ENCODE measurements at places on chromosomes 7 and 10. TPM values are rescaled to one million over a fixed set of nuclear protein-coding genes. Genes with fewer than 3 reads are reported as not detected.

The CCDC146 gene
- 8.9 TPM for total RNA-seq

GRCh38 chr7:132491391-132491945 lies 84.8 kb downstream of the PLXNA4 start:
- H3K4me3 ChIP-seq: no peak overlapping the region
- DNase-seq: no peak
- H3K27me3 ChIP-seq: no peaks in the 10 kb centered on the region
- no peak overlapping the region for H3K27ac ChIP-seq
- H3K36me3 ChIP-seq: no peaks in the 10 kb centered on the region

DNA sequence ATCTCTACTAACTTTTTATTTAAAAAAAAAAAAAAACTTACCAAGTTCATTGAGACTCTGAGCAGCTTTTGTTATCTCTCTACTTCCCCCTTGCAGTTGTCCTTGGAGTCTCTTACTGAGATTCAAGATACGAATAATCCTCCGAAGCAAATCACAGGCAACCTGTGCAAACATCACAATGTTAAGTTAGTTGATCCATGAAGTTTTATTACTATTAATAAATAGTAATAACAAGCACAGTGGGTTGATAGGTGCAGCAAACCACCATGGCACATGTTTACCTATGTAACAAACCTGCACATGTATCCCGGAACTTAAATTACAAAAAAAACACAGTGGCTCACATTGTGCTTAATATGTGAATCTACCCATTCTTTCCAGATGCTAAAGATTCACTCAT lies 36.5 kb downstream of the COG5 start:
- H3K4me3 ChIP-seq: no peak overlapping the region
- no peaks in the 10 kb centered on the region for H3K4me1 ChIP-seq
- no peaks in the 10 kb centered on the region for H3K27me3 ChIP-seq
- H3K27ac ChIP-seq: no peak overlapping the region
- no peak for DNase-seq

DNA sequence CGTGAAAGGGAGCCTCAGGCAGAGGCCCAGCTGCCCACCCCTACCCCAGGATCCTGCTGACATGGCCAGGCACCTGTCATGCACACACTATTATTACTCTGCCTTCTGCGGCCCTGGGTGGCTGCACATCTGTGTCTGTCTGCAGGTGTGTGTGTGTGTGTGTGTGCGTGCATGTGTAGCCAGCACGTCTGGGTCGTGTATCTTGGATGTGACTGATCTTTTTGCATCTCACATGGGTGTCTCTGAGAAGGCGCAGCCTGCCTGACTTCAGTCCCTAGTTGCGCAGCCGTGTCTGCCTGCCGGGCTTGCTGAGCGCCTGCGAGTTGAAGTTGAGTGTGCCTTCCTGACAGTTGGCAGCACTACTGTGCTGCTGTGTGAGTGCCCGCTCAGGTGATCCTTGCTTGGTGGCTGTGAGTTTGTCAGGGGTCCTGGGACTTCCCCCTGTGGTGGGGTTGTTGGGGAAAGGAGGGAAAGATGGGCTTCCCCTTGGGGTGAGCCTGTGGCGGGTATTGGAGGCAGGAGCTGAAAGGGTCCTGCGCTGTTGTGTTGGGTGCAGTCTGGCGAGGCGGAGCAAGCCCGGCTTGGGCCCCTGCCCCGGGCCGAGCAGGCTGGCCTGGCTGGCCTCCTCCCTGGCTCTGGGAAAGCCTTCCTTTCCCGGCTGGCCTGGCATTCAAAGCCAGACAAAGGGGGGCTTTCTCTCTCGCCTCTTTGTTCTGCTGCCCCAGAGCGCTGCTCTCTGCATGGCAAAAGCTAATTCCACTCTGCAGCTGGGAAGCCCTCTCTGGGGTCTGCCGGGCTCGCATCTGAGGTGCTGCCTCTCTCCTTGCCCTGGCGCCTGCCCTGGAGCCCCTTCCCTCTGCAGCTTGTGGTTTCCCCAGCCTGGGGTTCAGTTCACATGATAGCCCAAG lies 4.9 kb downstream of the TRIM8 start:
- no peak for DNase-seq
- H3K36me3 ChIP-seq: no peaks in the 10 kb centered on the region
- H3K4me1 ChIP-seq: no peaks in the 10 kb centered on the region
- H3K27ac ChIP-seq: no peak overlapping the region
- no peaks in the 10 kb centered on the region for H3K27me3 ChIP-seq

- H3K4me3 ChIP-seq: no peak overlapping the region
- no peak overlapping the region for H3K27ac ChIP-seq
- DNase-seq: no peak
- no peaks in the 10 kb centered on the region for H3K36me3 ChIP-seq
- no peaks in the 10 kb centered on the region for H3K4me1 ChIP-seq
These were observed 210.0 kb upstream of the LRRN3 start for GRCh38 chr7:110880971-110881370.

DNA sequence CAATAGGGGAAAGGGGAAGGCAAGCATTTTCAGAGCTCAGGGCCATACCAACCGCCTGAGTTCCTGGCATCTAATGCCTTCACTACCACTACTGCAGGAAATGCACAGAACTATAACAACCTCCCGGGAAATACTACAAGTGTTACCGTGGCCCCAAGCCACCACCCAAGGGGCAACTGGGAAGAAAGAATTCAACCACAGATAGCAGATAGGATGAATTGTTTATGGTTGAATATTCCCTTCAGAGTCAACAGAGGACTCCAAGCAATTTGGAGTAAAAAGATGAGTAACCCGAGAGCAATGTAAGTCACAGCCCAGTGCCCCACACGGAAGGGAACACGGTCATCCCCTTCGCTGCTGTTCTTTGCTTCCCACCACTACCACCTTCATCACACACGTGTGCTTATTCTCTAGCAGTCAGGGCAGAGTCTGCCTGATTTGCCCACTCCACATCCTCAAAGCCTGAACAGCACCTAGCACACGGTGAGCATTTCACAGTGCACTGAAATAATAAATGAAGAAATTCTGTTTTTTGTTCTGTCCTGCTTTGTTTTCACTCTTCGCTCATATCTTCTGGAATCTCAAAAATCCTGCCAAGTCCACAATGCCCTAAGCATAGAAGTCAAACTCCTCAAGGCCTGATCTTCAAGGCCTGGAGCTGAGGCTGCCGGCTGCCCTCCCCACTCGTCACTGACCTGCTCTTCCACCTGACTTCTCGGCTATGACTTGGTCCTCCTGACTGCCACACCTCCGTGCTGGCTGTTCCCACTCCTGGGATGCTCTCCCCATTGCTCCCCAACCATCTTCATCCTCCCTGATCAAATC lies 221.1 kb downstream of the KCNMA1 start:
- H3K27ac ChIP-seq: peak overlapping the region; percentile 96
- peaks cover 18% of the 10 kb centered on the region for H3K4me1 ChIP-seq
- no peaks in the 10 kb centered on the region for H3K27me3 ChIP-seq
- H3K36me3 ChIP-seq: no peaks in the 10 kb centered on the region
- no peak overlapping the region for H3K4me3 ChIP-seq

The PRF1 gene
- total RNA-seq: 3.2 TPM

GRCh38 chr7:75992083-75992755 lies 2.2 kb downstream of the TMEM120A start:
- H3K4me3 ChIP-seq: no peak overlapping the region
- H3K4me1 ChIP-seq: no peaks in the 10 kb centered on the region
- H3K27ac ChIP-seq: no peak overlapping the region
- H3K27me3 ChIP-seq: no peaks in the 10 kb centered on the region

- H3K27me3 ChIP-seq: no peaks in the 10 kb centered on the region
- no peak for DNase-seq
- H3K36me3 ChIP-seq: peaks cover 13% of the 10 kb centered on the region
- H3K4me3 ChIP-seq: no peak overlapping the region
- no peaks in the 10 kb centered on the region for H3K4me1 ChIP-seq
- no peak overlapping the region for H3K27ac ChIP-seq
These were observed 13.4 kb downstream of the BUD31 start for GRCh38 chr7:99422186-99422585.

DNA sequence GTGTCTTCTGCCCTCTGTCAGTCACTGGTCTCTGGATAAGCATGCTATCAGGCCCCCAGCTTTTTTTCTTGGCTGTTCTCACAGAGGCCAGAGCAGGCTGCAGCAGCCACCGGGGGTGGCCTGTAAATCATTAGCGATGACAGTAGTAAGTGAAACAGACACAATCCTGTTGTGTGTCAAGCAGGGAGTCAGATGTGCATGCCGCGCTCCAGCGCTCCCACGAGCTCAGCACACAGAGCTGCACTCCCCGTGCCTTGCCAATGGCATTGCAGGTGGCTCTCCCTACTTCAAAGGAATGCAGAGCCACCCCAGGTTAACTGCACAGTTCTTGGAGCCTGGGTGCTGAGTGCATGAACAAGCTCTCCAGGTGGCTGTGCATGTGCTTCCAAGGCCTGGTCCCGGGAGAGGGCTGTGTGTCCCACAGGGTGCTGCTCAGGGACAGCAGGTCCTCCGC lies 226.1 kb downstream of the GLRX3 start:
- H3K36me3 ChIP-seq: no peaks in the 10 kb centered on the region
- H3K27me3 ChIP-seq: no peaks in the 10 kb centered on the region
- no peak overlapping the region for H3K27ac ChIP-seq
- H3K4me3 ChIP-seq: no peak overlapping the region
- DNase-seq: no peak

DNA sequence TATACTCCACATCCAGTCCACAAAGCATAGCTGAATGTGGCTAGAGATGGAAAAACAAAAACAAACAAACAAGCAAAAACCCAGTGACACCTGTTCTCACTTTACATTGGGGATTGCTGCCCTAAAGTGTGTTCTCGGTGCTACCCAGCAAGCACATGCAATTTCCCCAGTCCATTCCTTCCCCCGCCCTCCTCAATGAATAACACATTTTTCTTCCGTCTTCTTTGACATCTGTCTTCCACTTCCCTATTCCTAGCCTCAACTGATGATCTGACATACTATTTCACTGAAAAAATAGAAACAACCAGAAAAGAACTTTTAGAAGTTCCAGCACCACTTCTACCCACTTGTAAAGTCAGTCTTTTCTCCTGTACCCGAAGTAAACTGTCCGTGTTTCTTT lies 147.1 kb downstream of the MALRD1 start:
- H3K27ac ChIP-seq: no peak overlapping the region
- no peaks in the 10 kb centered on the region for H3K36me3 ChIP-seq
- DNase-seq: no peak
- H3K4me3 ChIP-seq: no peak overlapping the region
- no peaks in the 10 kb centered on the region for H3K4me1 ChIP-seq

DNA sequence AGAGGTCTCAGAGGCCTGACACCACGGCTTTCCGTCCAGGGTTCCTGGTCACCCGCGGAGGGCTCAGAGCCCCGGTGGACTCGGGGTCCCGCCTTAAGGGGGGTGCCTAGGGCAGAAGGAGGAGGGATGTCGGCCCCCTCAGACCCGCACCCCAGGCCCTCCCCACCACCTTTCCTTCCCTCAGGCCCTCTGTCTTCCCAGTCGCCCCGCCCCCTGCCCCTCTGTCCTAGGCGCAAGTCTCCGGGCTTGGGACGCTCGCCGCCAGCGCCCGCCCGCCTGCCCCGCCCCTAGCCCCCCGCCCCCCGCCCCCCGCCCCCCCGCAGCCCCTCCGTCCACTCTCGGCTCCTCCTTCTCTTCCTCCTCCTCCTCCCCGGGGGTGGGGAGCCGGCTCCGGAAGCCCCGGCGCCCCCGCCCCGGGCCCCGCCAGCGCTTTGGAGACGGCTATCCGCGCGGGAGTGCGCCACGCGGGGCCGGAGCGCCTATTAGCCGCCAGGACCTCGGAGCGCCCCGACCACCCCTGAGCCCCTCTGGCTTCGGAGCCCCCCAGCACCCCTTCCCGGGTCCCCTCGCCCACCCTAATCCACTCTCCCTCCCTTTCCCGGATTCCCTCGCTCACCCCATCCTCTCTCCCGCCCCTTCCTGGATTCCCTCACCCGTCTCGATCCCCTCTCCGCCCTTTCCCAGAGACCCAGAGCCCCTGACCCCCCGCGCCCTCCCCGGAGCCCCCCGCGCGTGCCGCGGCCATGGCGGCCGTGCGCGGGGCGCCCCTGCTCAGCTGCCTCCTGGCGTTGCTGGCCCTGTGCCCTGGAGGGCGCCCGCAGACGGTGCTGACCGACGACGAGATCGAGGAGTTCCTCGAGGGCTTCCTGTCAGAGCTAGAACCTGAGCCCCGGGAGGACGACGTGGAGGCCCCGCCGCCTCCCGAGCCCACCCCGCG lies at the start of gene AEBP1:
AEBP1 (plus strand) TSS at position 423 of the 937 bp plus-strand sequence; CDS start at position 744, 321 bp downstream.
- no peaks in the 10 kb centered on the region for H3K27me3 ChIP-seq
- H3K27ac ChIP-seq: peak within 1 kb of the TSS; percentile 97
- H3K4me1 ChIP-seq: no peaks in the 10 kb centered on the region
- no peaks in the 10 kb centered on the region for H3K36me3 ChIP-seq
- DNase-seq: peak; percentile 74

DNA sequence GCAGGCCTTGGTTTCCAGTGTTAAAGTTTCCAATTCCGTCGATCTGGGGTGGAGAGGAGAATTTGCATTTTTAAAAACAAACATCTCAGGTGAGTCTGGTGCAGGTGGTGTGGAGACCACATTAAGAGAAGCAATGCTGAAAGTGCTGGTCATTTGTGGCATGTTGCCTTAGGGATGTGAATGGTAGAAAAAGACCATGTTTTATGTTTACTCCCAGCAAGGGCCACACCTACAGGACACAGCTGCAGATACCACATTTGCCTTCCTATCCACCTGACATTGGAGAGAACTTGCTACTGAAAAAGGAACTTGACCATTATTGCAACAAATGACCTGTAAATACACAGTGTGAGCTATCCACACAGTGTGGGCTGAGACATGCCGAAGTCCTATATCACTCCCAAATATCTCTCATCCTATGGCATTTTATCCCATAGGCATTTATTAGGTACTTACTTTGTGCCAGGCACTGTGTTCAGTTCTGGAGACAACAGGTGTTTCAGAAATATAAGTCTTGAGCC lies 183.1 kb downstream of the NRP1 start:
- H3K27ac ChIP-seq: no peak overlapping the region
- no peak overlapping the region for H3K4me3 ChIP-seq
- no peak for DNase-seq
- H3K4me1 ChIP-seq: no peaks in the 10 kb centered on the region
- no peaks in the 10 kb centered on the region for H3K27me3 ChIP-seq

DNA sequence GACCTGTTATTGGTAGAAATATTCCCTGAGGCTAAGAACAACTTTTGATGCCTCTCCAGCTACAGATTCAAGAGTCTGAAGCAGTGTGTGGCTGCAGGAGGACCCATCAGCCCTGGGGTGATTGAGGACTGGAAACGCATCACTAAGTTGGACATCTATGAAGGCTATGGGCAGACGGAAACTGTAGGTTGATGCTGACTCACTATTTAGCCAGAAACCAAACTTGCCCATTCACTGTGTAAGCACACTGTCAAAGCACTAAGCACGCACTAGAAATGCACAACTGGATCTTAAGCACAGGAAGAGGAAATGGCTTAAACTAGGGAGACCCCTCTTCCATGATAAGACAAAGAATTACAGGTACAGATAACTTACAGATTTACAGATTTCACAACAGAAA lies 20.8 kb downstream of the ACSM6 start:
- H3K27ac ChIP-seq: no peak overlapping the region
- no peak for DNase-seq
- H3K27me3 ChIP-seq: no peaks in the 10 kb centered on the region
- H3K4me1 ChIP-seq: no peaks in the 10 kb centered on the region
- H3K36me3 ChIP-seq: no peaks in the 10 kb centered on the region
- no peak overlapping the region for H3K4me3 ChIP-seq

- H3K4me3 ChIP-seq: no peak overlapping the region
- H3K4me1 ChIP-seq: no peaks in the 10 kb centered on the region
- no peak for DNase-seq
These were observed 324.7 kb downstream of the ADARB2 start for GRCh38 chr10:1412531-1413189.

All from aorta (tissue), 5 donors.